Activated T-helper 1 cell treated with Interleukin-2 at 50 U/mL for 16 hours (primary cell): ENCODE measurements at places on chromosomes 5 and 9.

DNA sequence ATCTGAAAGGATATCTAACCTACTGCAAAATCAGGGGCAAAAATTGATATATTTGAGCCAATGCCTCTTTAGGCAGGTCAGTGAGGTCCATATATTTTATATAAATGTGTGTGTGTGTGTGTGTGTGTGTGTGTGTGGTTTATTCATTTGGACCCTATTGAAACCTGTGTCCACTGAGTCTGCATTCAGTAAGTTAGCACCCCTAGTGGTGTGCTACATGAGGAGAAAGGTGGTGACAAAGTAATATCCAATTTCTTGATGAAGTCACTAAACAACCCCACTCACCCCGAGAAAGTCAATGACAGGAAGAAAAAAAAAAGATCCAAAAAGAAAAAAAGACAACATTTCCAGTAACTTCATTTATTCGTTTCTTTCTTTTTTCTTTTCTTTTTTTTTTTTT, 4.1 kb downstream of the FBXW11 start:
- no peak for DNase-seq

DNA sequence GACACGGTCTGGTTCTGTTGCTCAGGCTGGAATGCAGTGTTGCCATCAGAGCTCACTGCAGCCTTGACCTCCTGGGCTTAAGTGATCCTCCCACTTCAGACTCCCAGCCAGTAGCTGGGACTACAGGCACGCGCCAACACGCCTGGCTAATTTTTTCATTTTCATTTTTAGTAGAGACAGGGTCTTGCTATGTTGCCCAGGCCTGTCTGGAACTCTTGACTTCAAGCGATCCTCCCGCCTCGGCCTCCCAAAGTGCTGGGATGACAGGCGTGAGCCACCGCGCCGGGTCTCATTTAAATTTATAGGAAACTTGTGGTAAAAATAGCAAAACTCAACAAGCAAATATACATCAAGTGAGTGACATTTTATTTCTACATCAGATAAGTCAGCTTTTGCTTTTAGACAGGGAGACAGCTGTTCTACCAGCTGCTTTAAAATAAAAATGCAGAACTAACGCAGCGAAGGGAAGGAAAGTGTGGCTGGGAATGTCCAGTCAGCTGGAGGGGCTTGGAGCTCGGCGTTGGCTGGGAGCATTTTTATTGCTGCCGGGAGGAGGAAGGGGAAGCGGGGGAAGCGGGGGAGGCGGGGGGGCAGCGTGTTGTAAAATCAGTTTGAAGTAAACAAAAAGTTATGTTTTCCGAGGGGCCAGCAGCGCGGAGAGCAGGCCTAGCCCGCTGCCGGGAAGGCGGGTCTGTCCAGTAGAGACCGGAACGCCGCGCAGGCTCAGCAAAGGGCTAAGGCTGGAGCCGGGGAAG, 707 bp upstream of the ZFYVE16 start:
- DNase-seq, result no peak

DNA sequence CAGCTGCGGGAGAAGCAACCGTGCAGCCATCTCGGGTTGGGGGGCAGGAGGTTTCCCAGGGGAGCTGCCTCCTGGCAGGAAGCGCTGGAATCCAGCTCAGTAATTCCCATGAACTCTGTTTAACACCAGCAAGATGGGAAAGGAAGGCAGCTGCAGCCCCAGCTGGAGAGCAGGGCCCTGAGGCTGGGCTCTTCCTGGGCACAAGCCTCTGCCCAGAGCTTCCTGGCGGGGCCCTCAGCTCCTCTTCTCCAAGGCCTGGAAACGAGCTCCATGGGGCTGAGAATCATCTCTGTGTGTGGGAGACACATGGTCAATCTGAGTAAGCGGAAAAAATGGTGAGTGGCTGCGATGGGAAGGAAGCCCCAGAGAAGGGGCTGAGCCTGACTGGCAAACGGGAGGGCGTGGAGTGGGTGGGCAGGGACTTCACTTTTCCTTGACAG, 6.3 kb downstream of the MRPL36 start:
- DNase-seq, result no peak

DNA sequence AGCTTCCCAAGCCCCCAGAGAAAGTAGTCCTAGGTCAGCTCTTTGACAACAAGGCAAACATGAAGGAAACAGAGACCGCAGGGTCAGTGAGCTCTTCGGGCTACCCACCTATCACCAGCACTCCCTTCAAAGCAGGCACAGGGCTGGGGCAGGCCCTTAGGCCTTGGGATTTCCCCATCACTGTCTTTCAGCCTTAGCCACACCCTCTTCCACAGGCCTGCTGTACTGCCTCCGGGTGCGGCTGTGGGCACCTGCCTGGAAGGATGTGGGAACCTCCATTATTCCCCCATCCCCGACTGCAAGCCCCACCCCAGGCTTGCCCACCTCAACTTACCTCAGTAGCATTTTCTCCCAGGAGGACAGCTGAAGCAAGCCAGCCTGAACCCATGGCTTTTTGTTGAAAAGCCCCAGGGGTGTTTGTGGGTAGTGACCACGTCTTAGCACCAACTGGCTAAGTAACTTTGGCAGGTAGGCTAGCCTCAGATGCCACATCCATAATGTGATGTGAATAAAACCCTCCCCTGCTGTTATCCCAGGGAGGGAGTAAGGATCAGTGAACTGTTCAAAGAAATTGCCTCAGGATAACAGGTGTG, 100.2 kb downstream of the PIK3R1 start:
- no peak for DNase-seq

DNA sequence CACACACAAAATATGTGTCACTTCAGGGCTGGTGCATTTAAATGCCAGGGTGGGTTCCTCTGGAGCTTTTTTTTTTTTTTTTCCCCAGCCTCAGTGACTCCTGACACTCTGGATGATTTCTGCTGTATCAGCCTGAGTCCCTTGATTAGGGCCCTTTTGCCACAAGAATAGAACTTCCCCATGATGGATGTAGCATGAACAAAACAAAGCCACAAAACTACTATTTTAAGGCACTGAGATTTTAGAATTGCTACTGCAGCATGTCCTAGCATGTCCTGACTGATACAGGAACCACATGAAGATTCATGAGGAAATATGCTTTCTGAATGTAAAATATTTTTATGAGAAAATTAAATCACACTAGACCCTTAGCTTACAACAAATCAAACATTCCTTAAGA, 13.9 kb upstream of the ADGRD2 start:
- no peak for DNase-seq

- no peak for DNase-seq
Measured at GRCh38 chr5:122019919-122020590, 58.0 kb downstream of the LOX start.

- DNase-seq, result no peak
Measured at GRCh38 chr9:27433631-27434325, 90.3 kb upstream of the IFNK start.

GRCh38 chr5:92309336-92309991, 926.3 kb upstream of the ARRDC3 start:
- DNase-seq, result no peak

- DNase-seq, result no peak
Measured at GRCh38 chr5:94239266-94239665, 379.1 kb downstream of the KIAA0825 start.

DNA sequence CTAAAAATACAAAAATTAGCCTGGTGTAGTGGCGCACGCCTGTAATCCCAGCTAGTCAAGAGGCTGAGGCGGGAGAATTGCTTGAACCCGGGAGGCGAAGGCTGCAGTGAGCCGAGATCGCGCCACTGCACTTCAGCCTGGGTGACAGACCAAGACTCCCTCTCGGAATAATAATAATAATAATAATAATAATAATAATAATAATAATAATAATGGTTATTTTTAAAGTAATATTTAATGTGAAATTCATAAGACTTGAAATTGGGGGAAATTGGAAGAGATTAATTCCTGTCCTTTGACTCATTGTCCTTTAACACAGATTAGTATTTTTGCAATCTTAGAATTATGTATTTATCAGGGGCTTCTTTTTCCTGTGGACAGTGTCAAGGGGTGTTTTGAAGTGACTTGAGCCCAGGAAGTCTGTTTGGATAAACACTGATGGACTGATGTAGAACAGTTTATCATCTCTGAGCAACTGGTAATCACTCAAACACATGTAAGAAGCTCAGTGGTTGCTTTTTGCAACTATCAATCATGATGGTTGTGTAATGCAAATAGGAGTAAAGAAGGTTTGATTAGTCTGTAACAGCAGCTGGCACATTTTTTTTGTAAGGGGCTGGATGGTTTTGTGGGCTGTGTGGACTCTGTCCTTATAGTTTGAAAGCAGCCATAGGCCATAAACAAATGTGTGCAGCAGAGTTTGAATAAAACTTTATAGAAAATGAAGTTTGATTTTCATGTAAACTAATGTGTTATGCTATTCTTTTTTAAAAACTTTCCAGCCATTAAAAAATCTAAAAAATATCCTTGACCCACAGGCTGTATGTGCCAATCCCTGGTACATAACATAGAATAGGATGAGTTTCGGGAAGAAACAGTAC, 93.5 kb downstream of the F2RL2 start:
- no peak for DNase-seq

- no peak for DNase-seq
Measured at GRCh38 chr5:99025298-99026045, 96.7 kb upstream of the CHD1 start.

- DNase-seq, result no peak
Measured at GRCh38 chr9:82961504-82962125, 101.3 kb downstream of the RASEF start.

DNA sequence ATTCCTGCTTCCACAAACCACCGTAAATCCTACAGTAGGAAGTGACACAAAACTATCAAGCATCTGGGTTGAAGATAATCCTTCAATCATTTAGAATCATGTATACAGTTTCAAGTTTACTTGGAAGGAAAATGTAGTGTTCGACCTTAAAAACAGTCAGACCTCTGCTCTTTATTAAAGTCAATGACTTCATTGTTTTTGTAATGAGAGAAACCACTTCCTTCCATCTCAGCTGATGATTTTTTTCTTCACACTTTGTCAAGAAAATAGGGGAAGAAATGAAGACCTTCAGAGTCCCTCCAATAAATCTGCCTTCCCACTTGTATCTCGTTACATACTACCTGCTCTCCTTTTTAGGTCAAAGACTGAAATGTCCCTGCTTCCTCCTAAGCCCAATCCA, 30.1 kb downstream of the TUSC1 start:
- no peak for DNase-seq

DNA sequence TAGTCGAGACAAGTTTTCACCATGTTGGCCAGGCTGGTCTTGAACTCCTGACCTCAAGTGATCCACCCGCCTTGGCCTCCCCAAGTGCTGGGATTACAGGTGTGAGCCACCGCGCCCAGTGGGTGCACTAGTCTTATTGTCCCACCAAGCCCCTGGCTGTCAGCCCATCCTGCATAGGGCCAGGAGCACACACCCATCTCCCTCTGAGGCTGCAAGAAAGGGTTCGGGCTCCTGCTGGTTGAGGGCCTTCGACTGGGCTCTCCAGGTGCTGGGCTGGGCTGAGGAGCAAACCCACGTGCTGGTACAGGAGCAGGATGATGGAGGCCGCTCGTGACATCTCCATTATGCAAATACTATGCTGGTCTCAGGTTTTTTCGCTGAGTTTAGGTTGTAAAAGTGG, 25.1 kb upstream of the RNF130 start:
- no peak for DNase-seq

DNA sequence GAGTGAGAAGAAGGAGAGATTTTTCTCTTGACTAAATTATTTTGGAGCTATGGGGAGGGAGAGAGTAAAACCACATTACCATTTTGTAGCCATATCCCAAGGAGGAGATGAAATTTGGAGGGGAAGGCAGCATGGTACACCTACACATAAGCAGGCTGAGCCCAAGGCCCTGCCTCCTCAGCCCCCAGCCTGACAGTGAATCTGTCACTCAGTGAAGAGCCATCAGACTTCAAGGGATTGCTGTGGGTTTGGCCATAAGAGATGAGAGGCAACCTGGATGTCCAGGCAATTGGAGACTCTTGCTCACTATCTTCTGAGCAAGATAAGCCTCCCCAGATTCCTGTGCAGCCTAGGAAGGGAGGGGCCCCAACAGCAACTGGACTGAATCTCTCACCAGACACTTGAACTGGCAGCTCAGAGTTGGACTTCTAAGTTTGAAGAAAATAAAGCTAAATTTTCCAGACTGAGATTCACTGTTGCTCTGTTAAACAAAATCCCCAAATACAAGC, 216.6 kb downstream of the SEMA6A start:
- no peak for DNase-seq

DNA sequence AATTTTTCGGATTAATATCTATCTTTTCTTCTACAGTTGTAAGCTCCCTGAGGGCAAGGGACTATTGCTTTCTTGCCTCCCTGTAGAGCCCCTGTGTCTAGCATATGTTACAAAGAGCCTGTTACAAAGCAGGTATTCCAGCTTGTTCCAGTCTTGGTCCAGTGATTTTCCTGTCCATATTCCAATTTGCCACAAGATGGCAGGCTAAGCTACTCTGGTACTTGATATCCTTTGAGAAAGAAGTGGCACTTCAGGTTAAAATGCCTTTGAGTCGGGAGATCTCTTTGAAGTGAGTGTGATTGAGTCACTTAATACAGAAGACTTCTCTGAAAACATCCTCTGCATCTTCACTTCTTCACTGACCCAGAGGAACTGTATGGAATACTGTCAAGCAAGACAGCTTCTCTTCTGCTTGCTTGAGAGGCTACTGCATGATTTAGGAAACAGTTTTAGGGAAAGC, 24.5 kb downstream of the CAVIN4 start:
- no peak for DNase-seq
